ENCODE measurements at places on chromosomes 5 and 9.
A peak's percentile ranks its signal among the peaks of the same experiment; 100 is the strongest.

DNA sequence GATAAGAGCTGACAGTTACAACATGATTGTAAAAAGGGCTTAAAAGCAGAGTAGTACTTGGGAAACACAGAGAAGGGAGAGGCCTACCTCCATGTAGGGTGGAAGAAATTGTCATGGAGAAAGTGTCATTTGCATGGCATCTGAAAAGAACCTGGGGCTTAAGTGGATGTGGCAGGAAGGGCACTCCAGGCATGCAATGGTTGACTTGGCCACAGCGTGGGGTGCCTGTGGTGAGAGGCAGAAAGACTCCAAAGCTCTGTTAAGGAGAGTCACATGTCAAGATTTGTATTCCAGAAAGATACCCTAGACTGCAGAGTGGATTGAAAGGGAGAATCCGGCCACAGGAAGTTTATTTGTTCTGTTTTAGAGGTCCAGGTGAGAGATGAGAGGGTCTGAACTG is 2.4 kb downstream of the POLR3G start:
- DNase-seq: no peak

- DNase-seq: no peak
These were observed 15.2 kb downstream of the PANK3 start for GRCh38 chr5:168563959-168564358.

- DNase-seq: no peak
These were observed 1.5 kb downstream of the GAS1 start for GRCh38 chr9:86945728-86946200.

DNA sequence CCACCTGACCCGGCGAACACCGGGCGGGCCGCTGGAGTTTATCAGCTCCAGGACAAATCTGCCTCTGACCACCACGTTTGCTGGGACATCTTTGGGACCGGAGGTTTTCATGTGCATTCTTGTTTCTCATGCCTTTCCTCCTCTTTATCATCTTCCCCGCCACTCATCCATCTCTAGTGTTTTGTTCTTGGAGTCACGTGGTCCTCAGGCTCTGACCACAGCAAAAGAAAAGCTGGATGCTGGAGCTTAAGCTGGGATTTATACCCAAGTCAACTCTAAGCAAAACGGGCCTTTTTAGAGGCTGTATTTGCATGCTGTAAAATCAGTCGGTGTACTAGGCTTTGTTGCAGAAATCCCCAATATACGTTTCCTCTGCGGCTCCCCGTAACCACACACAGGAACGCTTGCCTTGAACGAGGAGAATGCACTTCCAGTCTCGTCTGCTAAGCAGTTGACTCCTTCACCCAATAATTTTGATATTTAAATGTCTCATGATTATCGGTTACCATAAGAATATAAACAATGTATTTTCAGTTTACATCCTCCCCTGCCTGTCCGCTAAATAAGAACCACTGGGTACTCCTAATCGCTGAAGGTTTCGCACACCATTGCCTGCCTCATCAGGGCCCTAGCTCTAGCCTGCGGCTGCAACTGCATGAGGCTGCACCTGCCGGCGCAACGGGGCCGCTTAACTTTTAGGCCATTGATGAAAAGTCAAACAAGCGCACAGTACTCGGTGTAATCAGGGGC is 560 bp upstream of the NDUFS6 start:
- DNase-seq: peak; percentile 57

DNA sequence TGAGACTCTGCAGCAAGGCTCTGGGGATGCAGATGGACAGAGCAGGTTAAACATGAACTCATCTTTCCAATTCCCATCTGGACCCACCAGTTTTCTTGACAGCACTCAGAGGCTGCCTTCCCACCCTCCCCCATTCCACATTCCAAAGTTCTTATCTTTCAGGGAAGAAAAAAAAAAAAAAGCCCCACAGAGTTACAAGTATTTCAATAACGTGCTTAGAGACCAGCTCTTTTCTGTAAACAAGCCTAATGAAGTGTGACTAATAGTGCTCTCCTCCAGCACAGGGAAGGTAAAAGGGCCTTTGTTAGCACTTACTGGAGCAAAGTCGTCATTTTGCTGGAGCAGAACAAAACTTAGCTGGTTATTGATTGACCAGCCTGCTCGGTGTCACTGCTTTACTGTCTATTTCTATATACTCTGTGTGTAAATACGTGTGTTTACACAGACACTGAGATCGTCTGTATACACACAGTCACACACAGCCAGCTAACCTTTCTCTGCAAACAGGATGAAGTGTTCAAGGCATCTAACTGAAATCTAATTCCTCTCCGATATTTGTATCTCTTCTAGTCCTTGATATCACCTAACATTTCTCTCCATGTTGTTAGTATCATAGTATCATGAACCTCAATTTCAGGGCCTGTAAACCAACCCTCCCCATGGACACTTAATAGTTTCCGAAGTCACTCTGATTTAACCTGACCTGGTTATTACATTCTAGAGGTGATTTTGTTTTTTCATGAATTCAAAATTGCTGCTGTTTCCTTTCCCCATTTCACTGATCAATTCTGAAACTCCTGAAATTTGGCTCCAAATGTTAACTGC is 84.9 kb downstream of the ZNF608 start:
- DNase-seq: peak; percentile 77

DNA sequence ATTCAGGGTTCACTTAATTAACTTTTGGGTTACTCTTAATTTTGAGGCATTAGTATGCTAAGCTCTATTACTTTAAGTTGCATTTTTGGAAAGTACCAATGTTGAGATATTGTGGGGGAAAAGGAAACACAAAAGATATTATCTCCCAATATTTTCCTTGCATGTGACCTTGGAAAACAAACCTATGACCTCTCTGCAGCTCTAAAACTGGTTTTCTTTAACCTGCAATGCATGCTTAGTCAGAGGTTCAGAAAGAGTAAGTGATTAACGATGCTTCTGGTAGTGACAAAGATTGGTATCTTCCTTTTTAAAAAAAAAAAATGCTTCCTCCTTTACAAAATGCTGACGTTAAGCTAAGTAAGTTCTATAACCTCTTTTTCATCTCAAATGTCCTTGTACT is 44.9 kb upstream of the CDH18 start:
- DNase-seq: no peak

DNA sequence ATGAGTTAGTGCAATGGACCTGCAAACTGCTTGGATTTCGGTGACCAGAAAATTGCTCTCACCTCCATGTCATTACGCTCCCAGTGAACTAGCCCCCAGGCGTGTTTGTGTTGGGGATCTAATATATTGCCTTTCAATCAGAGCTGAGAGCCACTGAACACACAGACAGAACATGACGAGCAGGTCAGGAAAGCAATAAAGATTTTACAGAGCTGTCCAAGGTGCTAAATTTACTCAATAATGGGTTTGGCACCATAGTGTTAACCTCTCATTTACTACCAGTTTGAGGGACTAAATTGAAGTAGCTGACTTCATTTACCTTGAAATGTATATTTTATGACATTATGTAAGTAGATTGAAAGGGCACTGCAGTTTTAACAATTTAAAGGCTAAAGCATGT is 383.0 kb downstream of the EBF1 start:
- DNase-seq: no peak

DNA sequence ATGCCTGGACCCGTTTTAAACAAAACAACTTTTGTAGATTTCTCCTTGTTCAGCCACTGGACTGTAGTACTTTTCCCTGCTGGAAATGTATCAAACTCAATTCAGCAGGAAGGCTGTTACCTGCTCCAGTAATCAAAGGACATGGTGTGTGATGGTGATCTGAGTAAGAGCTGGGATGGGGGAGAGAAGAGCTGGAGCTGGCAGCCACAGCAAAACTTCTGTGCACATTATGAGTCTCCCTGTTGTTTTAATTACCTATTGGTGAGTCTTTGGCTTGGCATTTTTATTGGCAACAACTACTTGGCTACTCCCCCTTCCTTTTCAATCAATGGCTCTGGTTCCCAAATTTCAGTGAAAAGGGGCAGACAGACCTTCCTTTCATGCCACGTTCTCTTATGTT is 9.7 kb downstream of the NREP start:
- DNase-seq: no peak

- no peak for DNase-seq
These were observed 20.4 kb downstream of the XRCC4 start for GRCh38 chr5:83097689-83098231.

DNA sequence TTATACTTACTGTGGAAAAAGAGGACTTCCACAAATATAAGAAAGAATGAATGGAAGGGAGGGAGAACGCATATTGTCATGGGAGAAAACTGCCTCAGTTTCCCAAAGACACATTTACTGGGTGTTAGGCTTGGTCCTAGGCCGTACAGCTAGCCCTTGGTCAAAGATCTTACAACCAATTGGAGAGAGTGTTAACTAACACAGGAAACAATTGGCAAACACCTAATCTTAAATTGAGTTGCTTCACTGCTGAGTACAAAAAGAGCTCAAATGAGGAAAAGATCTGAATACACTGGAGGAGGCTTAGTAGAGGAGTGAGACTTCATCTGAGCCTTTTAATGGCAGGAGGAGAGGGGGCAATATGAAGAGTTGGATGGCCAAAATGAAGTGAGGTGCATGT is 161.7 kb downstream of the GLIS3 start:
- no peak for DNase-seq

DNA sequence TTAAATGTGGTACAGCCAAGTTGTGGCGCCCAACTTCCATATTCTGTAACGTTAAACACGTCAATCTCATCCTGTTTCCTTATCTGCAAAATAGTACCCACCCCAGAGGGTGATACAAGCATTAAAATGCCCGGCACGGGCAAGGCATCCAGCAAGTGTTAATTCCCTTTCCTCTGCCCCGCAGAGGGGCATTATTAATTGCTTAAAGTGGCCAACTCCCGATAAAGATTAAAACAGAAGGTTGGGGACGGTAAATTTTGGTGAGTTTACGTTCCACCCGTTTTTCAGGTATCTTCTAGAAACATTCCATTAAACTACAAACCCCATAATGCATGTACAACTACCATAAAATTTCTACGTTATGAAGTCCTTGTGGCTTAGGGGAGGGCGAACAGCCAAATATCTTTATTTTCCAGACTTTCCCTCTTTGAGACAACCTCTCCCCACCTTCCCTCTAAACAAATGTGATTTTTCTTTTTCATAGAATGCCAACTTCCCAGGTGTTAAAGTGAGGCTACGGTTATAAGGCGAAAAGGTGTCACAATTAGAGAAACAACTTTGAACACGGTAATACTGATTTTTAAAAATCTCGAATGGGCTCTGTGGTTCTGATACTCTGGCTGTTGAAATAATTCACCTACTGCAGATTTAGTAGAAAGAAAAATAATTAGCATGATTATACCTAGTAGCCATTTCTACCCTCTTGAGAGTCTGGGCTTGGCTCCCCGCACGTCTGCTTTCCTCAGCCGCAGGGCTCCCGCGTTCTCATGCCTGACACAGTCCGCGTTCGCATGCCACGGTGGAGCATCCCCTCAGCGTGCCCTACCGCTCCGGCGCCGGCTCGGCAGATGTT is 1.2 kb upstream of the GPBP1 start:
- peak; percentile 76 for DNase-seq

DNA sequence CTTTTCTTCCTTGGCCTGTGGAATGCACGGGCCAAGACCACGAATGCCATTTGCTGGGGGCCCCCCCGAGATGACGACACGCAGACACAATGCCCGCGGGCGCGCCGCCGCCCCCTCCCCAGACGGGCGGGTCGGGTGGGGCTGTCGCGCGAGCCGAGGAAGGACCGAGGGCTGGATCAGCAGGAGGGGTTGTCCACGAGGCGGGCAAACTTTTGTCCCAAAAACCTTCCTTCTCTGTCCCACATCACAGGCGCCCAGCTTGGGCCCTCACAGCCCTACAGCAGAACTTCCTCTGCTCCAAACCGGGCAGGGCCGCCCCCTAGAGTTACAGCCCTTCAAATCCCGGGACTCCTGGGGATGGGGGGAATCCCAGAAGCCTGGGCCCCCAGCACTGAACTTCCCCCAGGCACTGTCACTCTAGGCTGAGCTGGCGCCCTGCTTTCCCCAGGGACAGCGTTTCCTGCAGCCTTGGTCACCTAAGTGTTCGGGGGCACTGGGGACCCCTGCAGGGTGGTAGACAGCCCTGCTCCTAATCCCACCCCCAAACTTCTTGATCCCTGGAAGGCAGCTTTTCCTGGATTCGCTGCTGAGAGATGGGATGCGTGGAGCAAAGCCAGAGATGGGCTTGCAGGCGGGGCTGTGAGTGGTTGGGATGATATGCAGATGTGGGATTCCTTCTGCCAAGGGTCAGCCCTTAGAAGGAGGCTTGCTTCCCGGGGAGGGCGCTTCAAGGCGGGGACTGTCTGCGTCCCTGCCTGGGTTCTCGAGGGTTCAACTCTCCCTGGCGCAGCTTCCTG is 980 bp downstream of the COL5A1 start:
- DNase-seq: no peak

DNA sequence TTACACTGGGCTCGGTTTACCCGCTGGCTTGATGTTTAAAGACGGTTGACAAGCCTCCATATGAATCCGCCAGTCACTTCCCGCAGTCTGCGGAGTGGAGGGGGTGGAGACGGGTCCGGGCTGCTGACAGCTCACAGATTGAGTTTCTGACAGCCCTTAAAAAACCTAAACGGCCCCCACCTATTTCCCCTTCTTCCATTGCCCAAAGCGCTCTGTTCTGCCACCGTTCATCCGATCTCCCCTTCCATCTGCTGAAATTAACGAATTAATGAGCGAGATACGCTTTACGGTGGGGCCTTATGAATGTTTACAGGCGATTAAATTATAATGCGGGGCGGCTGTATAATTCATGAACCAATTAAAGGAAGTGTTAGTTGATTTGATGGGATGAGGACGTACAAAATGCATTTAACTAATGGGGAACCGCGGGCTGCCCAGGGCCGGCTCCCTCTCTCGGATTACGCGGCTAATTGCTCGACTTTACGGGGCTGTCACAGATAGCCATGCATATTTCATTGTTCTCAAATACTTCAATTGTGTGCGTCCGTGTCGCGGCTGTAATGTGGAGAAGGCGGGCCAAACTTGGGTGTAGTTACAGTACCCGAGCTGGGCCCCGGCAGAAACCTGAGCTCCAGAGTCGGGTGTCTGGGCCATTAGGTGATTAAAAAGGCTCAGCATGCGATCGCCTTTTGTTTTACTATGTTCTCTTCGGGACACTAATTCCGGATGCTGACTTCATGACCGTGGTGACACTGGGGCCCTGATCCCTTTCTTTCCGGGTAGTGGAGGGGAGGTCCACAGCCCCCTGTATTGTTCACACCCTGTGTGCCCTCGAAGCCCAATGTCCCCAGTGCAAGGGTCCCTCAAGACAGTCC is 74.9 kb downstream of the GTF3C4 start:
- no peak for DNase-seq

- DNase-seq: no peak
These were observed 52.3 kb downstream of the SLF1 start for GRCh38 chr5:94670726-94671125.

DNA sequence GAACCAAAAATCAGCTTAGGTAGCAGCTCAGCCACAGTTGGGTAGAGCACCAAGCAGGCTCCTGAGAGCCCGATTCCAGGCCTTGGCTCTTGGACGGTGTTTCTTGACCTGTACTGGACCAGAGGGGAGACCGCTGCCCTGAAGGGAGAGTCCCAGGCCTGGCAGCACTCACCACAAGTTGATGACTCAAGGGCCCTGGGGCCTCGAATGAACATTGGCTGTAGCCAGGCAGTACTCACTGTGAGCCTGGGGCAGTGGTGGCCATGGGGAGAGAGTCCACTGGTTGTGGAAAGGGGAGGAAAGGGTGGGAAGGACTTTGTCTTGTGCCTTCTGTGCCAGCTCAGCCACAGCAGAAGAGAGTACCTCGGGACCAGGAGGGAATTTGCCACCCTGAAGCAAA is 166.1 kb downstream of the EDIL3 start:
- DNase-seq: no peak
